ENCODE measurements at places on chromosomes 6 and 20.

GRCh38 chr6:12051861-12052368 lies 39.8 kb downstream of the HIVEP1 start:
- no peak for DNase-seq

DNA sequence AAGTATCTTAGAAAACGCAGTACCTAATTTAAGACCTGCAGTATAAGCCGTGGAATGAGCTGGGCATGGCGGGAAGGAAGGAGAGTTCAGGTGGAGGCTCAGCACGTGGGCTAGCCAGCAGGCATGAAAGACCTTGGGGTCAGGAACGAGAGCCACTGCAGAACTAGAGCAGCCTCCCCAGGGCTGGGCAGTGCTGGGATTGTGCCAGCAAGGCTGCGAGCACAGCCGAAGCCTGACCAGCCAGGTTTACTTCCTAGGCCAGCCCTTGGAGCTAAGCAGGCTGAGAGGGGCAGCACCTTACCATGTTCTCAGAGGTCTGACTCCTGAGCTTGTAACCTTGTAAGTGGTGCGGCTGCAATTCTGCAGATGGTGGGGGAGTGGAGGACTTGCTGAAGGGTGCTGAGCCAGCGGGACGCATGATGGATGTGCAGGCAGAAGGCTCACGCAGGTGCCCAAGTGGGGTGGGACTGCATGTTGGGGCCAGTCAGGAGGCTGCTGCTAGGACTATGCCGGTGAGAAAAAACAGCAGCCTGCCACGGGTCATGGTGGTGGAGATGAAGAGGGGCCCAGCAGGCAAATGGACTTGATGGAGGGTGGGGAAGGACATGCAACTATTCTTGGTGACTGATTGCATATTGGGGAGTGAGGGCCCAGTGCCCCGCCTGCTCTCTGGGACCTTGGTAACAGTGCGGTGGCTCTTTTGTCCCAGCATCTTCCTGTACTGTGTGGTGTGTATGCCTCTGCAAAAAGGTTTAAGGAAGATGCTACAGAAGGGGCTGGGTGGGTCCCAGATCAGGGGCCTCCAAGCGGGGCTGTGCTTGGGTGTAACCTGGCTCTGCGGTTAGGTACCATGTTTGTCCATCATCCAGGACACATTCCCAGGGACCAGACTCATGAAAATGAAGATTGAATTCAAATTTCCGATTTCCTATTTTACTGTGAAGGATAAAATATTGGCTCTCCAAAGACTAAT lies 37.6 kb upstream of the IRF4 start:
- no peak for DNase-seq

- DNase-seq, result no peak
Observed at GRCh38 chr20:48608756-48609155, 219.0 kb downstream of the PREX1 start.

GRCh38 chr20:5656126-5656525 lies 94.1 kb upstream of the SHLD1 start:
- no peak for DNase-seq

GRCh38 chr20:59567585-59568508 lies 36.5 kb upstream of the PHACTR3 start:
- DNase-seq, result no peak

- no peak for DNase-seq
Observed at GRCh38 chr20:44706301-44707017, 8.7 kb upstream of the CCN5 start.

DNA sequence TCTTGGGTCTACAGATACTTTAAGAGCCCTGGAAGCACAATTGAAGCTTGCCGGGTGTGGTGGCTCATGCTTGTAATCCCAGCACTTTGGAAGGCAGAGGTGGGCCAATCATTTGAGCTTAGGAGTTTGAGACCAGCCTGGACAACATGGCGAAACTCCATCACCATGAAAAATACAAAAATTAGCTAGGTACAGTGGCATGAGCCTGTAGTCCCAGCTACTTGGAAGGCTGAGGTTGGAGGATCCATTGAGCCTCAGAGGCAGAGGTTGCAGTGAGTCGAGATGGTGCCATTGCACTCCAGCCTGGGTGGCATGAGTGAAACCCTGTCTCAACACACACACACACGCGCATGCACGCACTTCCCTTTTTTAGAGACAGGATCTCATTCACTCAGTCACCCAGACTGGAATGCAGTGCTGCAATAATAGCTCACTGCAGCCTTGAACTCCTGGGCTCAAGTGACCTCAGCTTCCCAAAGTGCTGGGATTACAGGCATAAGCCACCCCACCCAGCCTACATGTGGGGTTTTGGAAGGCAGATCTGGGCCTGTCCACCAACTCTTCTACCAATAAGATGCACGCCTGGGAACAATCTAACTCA lies 182.5 kb upstream of the JARID2 start:
- DNase-seq, result no peak

DNA sequence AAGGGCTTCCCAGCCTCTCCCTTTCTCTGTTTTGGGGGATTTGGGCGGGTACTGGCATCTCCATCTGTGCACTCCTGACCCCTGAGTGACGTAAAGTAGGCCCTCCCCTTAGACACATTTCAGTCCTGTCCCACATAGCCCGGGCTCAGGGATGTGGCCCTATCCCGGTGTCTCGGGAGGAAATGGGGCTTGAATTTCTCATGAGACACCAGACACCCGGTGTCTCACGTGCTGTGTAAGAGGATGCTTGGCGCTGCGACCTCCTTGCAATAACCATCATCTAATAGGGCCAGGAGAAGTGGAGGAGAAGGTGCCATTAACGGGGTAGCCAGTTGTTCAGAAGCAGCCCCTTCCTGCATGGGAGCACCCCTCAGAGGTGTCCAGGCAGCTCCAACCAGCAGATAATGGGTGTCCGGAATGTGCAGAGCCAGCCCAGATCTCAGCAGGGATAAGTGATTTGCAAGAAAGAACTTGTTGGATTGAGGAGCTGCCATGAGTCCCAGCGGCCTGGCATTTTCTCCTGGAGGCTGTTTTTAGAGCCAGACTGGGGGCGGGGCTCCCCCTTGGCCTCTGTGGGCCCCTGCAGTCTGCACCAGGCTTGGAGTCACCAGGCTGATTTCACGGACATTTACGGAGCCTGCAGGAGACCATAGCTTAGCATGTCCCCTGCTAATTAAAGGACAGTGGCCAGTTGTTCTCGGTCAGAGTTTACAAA lies 372.0 kb downstream of the PREX1 start:
- DNase-seq, result no peak

DNA sequence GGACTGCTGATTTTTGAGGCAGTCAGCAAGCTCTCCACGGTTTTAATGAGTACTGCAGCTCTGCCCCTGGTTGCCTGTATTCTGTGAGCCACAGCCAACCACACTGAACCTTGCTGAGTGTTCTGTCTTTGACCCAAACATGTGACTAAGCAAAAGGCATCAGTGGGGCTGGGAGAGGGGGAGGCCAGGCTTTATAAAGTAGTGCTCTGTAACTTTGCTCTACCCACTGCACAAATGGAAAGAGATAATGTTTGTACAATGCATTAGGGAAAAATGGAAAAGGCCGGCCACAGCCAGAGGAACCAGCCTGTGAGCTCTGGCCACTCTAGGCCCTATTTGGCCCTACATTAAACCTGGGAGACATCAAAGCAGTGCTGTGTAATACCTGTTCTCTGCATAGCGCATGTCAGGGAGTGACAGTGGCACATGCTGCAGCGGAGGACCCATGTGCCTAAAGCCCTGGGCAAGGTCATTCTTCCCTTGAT lies 22.0 kb downstream of the KLHL31 start:
- no peak for DNase-seq

DNA sequence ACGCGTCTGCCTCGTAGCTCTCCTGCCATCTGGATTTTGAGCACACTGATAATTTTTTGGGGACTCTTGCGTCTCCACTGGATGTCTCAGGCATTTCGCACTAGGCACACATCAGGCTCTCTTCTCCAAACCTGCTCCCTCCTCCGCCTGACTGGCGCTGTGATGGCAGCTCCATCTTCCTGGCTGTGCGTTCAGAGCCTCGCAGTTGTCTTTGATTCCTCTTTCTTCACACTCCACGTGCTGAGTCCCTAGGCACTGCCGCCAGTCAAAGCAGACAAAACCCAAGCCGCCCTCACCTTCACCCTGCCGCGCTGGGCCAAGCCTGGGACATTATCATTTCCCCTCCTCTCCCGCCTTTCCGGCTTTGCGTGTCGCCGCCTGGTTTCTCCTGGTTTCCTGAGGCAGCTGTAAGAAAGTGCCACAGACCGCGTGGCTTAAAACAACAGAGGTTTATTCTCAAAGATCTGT lies 778 bp downstream of the PSMG4 start:
- no peak for DNase-seq

DNA sequence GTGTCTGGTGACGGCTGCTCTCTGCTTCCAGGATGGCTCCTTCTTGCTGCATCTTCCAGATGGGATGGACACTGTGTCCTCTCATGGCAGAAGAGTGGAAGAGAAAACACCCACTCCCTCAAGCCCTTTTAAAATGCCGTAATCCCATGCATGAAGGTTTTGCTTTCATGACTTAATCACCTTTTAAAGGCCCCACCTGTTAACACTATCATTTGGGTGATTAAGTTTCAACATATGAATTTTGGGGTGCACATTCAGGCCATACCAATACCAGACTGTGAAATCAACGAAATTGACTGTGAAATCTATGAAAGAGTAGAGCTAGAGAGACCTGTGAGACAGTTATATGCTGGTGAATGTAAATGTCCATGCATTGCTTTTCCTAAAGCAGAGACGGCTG lies 374.3 kb upstream of the CHD6 start:
- DNase-seq, result no peak

GRCh38 chr6:47490676-47491075 lies 13.1 kb downstream of the CD2AP start:
- DNase-seq, result no peak

DNA sequence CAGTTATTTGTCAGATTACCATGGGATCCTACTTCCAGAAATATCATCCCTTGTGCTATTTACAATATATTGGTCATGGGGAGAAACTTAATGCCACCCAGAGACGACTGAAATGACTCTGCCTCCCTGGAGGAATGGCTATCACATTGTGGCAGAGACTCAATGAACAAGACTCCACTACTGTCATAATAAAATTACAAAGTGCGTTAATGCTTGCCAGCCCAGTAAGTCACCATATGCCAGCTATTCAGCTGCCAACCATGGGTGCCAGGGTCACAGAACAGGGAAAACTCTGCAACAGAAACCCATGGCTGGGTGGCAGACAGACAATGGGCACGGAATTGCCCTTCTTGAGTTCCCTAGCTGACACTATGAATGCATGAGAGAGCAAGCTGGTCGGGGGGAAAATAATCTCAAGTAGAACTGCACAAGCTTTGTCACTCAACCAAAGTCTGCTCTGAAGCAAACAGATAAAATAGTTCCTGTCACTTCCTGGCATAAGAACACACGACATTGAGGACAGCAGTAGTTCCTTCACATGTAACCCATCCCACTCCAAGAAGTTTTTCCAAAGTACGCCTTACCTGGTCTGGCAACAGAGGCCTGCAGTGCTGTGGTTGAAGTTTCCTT lies 32.1 kb downstream of the TP53INP2 start:
- no peak for DNase-seq

DNA sequence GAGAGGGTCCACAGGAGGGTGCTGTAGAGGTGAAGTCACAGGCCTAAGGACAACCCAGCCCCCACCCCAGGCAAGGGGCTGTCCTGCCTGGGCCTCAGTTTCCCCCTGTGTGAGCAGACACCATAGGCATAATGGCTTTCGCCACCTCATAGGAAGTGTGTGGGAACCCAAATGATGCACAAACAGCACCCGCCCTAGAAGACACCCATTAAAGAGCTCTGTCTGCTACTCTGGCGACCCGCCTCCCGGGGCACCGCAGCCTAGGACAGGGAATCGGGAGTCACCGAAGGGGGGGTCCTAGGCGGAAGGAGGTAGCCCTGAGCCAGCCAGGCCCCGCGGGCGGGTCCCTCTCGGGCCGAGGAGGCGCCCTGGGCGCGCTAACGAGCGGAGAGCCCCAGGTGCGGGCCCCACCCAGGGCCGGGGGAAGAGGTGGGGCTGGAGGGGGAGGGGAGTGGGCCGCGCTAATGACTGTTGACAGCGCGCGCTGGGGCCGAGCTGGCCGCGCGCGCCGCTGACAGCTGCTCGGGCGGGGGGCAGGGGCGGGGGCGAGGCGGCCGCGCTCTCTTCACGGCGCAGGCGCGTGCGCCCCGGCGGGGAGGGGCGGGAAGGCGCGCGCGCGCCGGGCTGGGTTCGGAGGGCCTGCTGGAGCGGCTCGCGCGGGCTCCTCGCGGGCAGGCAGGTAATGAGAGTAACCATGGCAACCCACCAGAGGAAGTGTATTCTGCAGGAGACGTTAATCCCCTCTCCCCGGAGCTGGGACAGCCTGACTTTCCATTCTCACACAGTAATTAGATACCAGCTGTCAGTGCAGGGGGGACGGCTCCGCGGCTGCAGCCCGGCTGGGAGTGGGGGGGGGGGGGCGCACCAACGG lies 48.9 kb downstream of the NOL4L start:
- peak; percentile 83 for DNase-seq

- no peak for DNase-seq
Observed at GRCh38 chr6:43275801-43276576, 22.1 kb upstream of the SLC22A7 start.

- DNase-seq, result no peak
Observed at GRCh38 chr20:61816606-61817460, 248.8 kb downstream of the TAF4 start.

- DNase-seq, result no peak
Observed at GRCh38 chr6:39193201-39193791, 36.0 kb downstream of the KCNK5 start.

DNA sequence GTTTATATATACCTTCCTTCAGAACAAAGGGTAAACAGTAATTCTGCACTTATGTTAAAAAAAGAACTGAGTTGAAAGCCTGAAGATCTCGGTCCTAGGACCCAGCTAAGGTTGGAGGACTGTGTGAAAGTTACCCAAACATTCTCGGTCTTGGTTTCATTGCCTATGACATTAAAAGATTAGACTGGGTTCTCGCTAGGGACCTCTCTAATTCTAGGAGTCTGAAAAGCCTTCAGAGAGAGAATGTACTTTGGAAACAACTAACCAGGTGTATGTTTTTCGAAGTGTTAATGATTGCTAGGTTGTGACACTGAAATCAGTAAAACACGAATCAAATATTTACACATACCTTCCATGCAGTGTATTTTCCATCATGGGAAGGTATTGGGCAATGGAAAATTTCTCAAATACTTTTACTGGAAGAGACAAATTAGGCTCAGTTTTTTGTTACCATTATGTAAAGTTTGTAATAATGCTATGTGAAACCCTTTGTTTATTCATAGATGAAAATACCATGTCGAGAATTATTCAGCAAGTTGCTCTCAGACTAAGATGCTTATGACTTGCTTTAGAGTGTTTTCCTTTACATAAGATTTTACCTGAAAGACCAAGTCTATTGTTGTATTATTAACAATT lies 113.7 kb upstream of the LOC128125822 start:
- DNase-seq, result no peak

GRCh38 chr6:145339089-145339488 lies 396.2 kb downstream of the EPM2A start:
- DNase-seq, result no peak

GRCh38 chr6:152094992-152095592 lies 287.6 kb downstream of the ESR1 start:
- no peak for DNase-seq

DNA sequence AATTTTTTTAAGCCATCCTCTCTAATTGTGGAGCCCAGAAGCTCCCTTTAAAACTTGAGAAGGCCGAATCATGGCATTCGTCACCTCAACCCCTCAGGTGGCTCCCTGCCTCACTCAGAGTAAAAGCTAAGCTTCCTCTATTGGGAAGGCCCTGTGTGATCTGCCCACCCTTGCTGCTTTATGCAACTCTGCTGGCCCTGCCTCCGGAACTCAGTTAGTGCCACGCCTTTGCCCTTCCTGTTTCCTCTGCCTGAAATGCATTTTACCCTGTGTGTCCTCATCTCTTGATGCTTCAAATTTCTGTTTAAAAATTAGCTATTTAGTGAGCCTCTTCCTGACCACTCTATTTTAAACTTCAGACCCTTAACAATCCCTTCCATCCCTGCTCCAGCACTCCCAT lies 5.7 kb downstream of the PACRG start:
- no peak for DNase-seq

All from NCI-H1436 treated with DMSO at 0.1 percent for 48 hours (cell line).